CMK (cell line): ENCODE measurements at places on chromosomes 2 and 18.

DNA sequence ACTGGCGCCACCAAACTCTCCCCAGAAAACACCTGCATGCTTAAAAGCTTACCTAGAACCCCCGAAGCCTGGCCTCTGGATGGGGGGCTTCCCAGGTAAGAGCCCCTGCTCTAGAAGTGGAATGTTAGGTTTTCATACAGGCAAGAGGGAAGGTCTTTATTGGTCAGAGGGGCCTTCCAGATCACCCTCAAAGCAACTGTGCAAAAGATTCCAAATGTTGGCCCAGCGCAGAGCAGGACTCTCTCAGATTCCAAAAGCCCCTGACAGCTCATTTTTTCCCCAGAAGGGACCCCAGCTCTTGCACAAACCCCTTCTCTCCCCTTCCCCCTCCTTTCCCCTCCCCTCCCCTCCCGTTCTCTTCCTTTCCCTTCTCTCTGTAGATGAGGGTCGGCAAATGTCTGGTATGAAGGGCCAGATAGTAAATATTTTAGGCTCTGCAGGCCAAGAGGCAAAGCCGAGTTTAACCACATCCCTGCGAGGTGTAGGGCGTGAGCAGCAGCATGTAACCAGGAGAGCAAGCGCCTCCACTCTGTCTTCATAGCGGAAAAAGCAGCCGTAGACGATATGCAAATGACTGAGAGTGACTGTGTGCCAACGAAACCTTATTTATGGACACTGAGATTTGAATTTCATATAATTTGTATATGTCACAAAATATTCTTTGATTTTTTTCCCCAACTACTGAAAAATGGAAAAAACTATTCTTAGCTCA lies 116.9 kb downstream of the SMAD7 start:
- DNase-seq, result no peak

DNA sequence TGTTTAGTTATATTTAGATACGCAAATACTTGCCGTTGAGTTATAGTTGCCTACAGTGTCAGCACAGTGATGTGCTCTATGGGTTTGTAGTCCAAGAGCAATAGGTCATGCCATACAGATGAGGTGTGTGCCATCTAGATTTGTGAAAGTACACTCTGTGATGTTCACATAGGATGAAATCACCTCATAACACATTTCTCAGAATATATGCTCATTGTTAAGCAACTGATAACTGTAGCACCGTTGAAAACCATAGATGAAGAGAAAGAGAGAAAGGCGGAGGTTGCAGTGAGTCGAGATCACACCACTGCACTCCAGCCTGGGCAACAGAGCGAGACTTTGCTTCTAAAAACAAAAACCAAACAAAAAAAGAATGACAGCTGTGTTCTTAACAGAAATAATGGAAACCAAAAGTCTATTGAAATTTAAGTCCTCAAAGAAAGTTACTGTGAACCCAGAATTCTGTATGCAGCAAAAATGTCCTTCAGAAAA lies 9.5 kb downstream of the DGKD start:
- DNase-seq, result no peak

GRCh38 chr18:38406607-38407006 lies 841.0 kb upstream of the CELF4 start:
- no peak for DNase-seq

DNA sequence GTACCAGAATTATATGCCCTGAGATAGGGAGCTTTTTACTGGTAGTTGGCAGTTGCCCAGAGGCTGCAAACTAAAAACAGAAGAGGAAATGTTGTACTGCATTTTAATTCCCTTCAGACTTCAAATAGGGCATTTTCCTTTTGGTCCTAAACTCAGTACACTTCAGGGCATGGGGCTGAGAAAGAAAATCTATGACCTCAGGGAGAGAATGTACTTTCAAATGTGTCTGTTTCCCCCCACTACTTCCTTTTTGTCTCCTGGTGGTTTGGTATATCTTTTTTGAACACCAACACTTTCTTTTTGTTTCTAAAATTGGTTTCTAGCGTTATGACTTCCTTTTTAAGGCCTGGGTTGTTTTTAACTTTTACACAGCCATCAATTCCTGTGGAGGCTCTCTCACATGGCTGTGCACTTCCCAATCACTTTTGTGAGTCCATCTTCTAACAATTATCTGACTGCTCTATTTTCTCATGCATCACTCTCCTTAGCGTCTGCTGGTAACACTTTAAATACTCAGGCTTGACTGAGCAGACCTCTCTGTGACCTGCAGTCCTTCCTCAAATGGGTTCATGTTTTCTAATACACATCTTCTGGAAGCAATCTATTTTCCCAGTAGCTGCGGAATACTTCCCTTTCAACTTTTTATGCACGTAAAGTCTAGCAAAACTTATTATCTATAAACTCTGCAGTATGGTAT lies 596.0 kb downstream of the LRP1B start:
- DNase-seq, result no peak

- DNase-seq, result no peak
Measured at GRCh38 chr18:32469691-32470459, 807 bp downstream of the GAREM1 start.

DNA sequence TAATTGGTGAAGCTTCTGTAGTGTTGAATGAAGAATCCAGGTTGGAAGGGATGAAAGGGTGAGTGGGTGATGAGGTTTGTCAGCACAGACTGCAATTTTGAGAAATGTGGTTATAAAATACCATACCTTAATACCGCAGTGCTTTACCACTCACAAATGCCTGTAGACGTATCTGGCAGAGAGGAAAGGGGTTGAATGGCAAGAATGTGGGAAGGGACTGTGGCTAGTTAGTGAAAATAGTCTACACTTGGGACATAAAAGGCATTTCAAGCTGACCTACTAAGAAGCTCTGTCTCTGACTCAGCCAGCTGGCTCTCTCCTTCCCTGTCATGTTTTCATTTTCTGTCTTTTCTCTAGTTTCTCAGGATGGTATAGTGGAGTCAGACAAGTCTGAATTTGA lies 25.1 kb downstream of the CDK15 start:
- DNase-seq, result no peak
